ENCODE measurements at places on chromosomes 3 and 15.

DNA sequence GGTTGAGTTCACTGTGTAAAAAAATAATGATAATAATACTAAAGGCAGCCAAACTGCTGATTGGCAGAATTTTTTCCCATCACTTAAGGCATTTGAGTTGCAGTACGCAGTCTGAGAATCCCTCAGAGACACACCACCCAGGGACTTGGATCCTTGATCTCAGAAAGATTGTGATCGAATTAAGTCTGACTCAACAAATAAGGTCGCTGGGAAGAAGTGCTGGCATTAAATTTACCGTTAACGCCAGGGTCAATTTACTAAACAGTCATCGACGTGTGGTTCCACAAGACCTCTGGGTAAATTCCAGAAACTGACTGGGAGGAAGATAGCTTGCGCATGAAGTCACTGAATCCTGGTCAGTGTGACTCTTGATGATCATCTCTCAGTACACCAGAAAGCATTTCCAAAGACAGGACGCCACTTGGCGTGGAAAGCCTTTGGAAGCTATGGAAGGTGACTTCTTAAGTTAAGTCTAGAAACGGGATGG is 48.3 kb upstream of the CGNL1 start:
- H3K27ac ChIP-seq = no peak overlapping the region
- H3K4me1 ChIP-seq = peaks cover 11% of the 10 kb centered on the region
- peak; percentile 84 for DNase-seq
- H3K27me3 ChIP-seq = peaks cover 12% of the 10 kb centered on the region

DNA sequence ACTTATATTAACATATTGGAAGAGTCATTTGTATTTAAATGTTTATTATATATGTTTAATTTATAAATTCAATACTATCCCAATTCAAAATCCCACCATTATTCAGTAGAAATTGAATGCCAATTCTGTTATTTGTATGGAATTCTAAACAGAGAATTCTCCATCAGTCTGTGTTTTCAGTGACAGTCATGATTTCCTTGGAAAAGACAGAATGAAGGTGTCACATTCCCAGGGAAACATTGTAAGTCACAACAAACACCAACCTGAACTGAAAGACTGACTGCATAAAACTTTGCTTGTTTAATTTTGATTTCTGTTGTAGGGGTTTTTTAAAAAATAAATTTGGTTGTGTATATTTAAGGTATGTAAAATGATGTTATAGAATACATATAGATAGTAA is 769.8 kb upstream of the BCHE start:
- DNase-seq = no peak
- no peaks in the 10 kb centered on the region for H3K36me3 ChIP-seq
- H3K4me1 ChIP-seq = no peaks in the 10 kb centered on the region
- no peak overlapping the region for H3K4me3 ChIP-seq
- H3K27ac ChIP-seq = no peak overlapping the region

DNA sequence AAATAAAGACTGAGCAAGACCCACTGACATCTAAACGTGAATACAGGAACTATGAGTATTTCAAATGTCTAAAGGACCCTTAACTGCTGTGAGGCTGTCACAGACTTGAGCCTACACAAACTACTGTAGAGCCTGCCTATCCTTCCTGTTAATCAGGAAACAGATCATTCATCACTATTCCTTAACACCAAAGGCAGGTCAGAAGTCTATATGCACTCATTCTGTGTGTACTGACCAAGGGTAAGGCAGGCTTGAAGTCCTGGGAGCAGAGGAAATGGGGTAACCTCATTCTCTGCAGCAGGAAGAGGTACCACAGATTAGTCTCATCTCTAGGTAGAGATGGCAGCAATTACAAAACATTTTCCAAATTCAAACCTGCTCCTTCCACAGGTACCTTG is 30.7 kb downstream of the NPTN start:
- H3K4me3 ChIP-seq = peak overlapping the region; percentile 47
- H3K36me3 ChIP-seq = no peaks in the 10 kb centered on the region
- peaks cover 15% of the 10 kb centered on the region for H3K4me1 ChIP-seq
- DNase-seq = peak; percentile 33
- no peaks in the 10 kb centered on the region for H3K27me3 ChIP-seq
- H3K27ac ChIP-seq = no peak overlapping the region

DNA sequence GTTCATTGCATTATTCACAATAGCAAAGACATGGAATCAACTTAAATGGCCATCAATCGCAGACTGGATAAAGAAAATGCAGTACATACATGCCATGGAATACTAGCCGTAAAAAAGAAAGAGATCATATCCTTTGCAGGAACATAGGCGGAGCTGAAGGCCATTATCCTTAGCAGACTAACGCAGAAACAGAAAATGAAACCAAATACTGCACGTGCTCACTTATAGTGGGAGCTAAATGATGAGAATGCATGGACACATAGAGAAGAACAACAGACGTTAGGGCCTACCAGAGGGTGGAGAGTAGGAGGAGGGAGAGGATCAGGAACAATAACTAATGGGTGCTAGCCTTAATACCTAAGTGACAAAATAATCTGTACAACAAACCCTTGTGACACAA is 57.9 kb downstream of the RASA2 start:
- peak; percentile 58 for DNase-seq
- H3K36me3 ChIP-seq = peaks cover 3% of the 10 kb centered on the region
- no peak overlapping the region for H3K27ac ChIP-seq
- H3K27me3 ChIP-seq = no peaks in the 10 kb centered on the region
- no peaks in the 10 kb centered on the region for H3K4me1 ChIP-seq

- H3K4me1 ChIP-seq = peaks cover 3% of the 10 kb centered on the region
- no peaks in the 10 kb centered on the region for H3K27me3 ChIP-seq
- DNase-seq = no peak
- H3K27ac ChIP-seq = no peak overlapping the region
- peaks cover 25% of the 10 kb centered on the region for H3K36me3 ChIP-seq
These were observed 42.7 kb downstream of the STT3B start for GRCh38 chr3:31575448-31575847.

DNA sequence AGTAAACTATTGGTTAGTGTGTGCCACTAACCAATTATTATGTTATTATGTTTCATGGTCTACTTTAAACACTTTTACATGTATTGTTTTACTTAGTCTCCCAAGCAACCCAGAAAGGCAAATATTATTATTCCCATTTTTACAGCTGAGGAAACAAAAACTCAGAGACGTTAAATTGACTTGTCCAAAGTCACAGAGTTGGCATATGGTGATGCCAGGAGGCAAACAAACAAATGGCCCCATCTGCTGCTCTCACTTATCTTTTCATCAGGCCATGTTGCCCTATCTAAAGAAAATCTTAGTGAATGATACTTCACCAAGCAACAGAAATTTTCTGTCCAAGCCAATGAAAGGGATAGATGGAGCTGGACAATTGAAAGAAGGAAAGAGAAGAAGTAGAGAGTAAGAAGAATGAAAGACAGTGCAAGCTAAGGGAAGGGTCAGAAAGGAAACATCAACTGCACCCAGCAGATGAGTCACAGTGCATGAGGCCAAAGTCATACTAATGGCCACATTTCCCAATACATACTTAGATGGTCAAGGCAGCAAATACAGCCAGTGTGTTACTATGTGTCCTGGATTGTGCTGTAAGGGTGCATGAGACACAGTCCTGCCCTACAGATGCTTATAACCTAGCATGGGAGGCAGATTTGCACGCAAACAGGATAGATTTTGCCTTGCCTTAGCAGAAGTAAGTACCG is 266.9 kb downstream of the KCNMB2 start:
- H3K27ac ChIP-seq = no peak overlapping the region
- no peaks in the 10 kb centered on the region for H3K36me3 ChIP-seq
- no peak overlapping the region for H3K4me3 ChIP-seq
- peak; percentile 59 for DNase-seq
- no peaks in the 10 kb centered on the region for H3K27me3 ChIP-seq
- H3K4me1 ChIP-seq = no peaks in the 10 kb centered on the region

GRCh38 chr3:126057501-126057819 is 26.5 kb downstream of the SLC41A3 start:
- no peaks in the 10 kb centered on the region for H3K4me1 ChIP-seq
- H3K4me3 ChIP-seq = no peak overlapping the region
- no peak overlapping the region for H3K27ac ChIP-seq
- no peak for DNase-seq
- H3K27me3 ChIP-seq = no peaks in the 10 kb centered on the region

- H3K4me3 ChIP-seq = no peak overlapping the region
- H3K27ac ChIP-seq = no peak overlapping the region
- no peaks in the 10 kb centered on the region for H3K4me1 ChIP-seq
- H3K36me3 ChIP-seq = no peaks in the 10 kb centered on the region
- DNase-seq = no peak
- no peaks in the 10 kb centered on the region for H3K27me3 ChIP-seq
These were observed 212.2 kb upstream of the GPR149 start for GRCh38 chr3:154642145-154642544.

GRCh38 chr3:153291059-153291685 is 129.1 kb downstream of the RAP2B start:
- H3K27ac ChIP-seq = no peak overlapping the region
- peak; percentile 34 for DNase-seq
- no peaks in the 10 kb centered on the region for H3K27me3 ChIP-seq
- H3K4me3 ChIP-seq = no peak overlapping the region

- H3K4me1 ChIP-seq = peaks cover 7% of the 10 kb centered on the region
- H3K36me3 ChIP-seq = peaks cover 15% of the 10 kb centered on the region
- no peak for DNase-seq
These were observed 35.9 kb downstream of the ATP2C1 start for GRCh38 chr3:130929804-130930203.

- H3K27me3 ChIP-seq = no peaks in the 10 kb centered on the region
- DNase-seq = no peak
- no peak overlapping the region for H3K4me3 ChIP-seq
- no peaks in the 10 kb centered on the region for H3K36me3 ChIP-seq
These were observed 10.6 kb upstream of the THSD4 start for GRCh38 chr15:71104636-71105035.

- H3K27me3 ChIP-seq = no peaks in the 10 kb centered on the region
- H3K36me3 ChIP-seq = no peaks in the 10 kb centered on the region
- no peak overlapping the region for H3K4me3 ChIP-seq
- H3K27ac ChIP-seq = no peak overlapping the region
- DNase-seq = no peak
These were observed 361.2 kb downstream of the DIPK2A start for GRCh38 chr3:144332868-144333267.

- H3K27me3 ChIP-seq = no peaks in the 10 kb centered on the region
- no peak overlapping the region for H3K4me3 ChIP-seq
- H3K4me1 ChIP-seq = peaks cover 19% of the 10 kb centered on the region
- H3K36me3 ChIP-seq = peaks cover 7% of the 10 kb centered on the region
These were observed 9.7 kb downstream of the TPM1 start for GRCh38 chr15:63052077-63052841.

- no peak overlapping the region for H3K27ac ChIP-seq
- no peaks in the 10 kb centered on the region for H3K27me3 ChIP-seq
- DNase-seq = no peak
- H3K4me3 ChIP-seq = no peak overlapping the region
- peaks cover 3% of the 10 kb centered on the region for H3K4me1 ChIP-seq
These were observed 213.0 kb downstream of the FMN1 start for GRCh38 chr15:32981536-32981935.

GRCh38 chr15:74768771-74769342 is 13.0 kb upstream of the CSK start:
- H3K4me1 ChIP-seq = peaks cover 9% of the 10 kb centered on the region
- H3K27me3 ChIP-seq = peaks cover 24% of the 10 kb centered on the region
- peak; percentile 67 for DNase-seq
- no peaks in the 10 kb centered on the region for H3K36me3 ChIP-seq

DNA sequence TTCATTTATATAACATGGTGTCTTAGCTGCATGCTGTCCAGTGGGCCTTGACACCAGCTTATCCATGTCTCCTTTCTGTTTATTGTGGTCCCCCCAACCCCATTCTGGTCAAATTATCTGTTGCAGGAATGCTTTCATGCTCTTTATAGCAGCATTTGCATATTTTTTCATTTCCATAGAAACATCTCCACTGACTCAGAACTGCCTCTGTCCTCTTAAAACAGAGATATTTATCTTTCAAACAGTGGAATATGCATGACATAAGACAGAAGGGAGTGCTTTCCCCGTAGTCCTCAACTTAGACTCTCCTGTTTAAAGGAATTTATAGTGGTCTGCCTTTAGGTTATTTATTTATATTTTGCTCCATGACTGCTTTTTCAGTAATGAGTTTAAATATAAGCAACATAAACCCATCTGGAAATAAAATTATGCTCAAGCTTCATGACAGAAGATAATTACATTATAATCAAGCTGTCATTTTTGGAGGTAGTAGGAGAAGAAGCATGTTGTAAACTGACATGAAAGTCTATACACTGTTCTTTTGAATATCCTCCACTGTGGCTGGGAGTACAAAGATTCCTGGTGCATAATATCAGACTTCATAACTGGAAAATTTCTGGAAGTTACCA is 179.5 kb upstream of the CD96 start:
- no peaks in the 10 kb centered on the region for H3K27me3 ChIP-seq
- DNase-seq = peak; percentile 72
- no peak overlapping the region for H3K27ac ChIP-seq
- no peak overlapping the region for H3K4me3 ChIP-seq

DNA sequence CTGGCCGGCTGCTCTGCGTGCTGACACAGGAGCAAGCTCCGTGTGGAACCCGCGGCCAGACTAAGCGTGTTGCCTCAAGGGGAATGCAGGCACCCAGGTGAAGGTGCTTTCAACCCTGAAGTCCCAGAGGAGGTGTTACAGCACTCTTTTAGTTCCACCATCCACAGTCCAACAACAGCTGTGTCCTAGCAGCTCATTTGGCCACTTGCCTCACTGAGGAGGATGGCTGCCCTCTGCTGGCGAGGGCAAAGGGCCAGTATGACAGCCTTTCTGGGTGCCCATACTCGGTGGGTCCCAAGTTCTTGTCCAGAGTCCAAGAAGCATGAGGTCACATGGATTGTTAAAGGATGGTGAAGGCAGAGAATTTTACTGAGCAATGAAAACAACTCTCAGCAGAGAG is 87.8 kb downstream of the C3orf85 start:
- no peak overlapping the region for H3K4me3 ChIP-seq
- no peaks in the 10 kb centered on the region for H3K36me3 ChIP-seq
- H3K27ac ChIP-seq = no peak overlapping the region

- H3K4me3 ChIP-seq = no peak overlapping the region
- DNase-seq = no peak
- H3K4me1 ChIP-seq = peaks cover 6% of the 10 kb centered on the region
- no peaks in the 10 kb centered on the region for H3K36me3 ChIP-seq
- H3K27me3 ChIP-seq = no peaks in the 10 kb centered on the region
These were observed 36.5 kb upstream of the PLXNA1 start for GRCh38 chr3:126946405-126946804.

- no peak for DNase-seq
- no peak overlapping the region for H3K4me3 ChIP-seq
- H3K27me3 ChIP-seq = no peaks in the 10 kb centered on the region
- H3K27ac ChIP-seq = no peak overlapping the region
These were observed 31.7 kb upstream of the NPHP3 start for GRCh38 chr3:132753946-132754345.
